ENCODE measurements at places on chromosomes 1 and 21. TPM values are rescaled to one million over a fixed set of nuclear protein-coding genes. Genes with fewer than 3 reads are reported as not detected.

HSF2BP gene
- total RNA-seq, result 1.4 TPM

RGS13 gene
- 4.4 TPM for total RNA-seq

TBX19 gene
- 1.2 TPM for total RNA-seq

PROX1 gene
- total RNA-seq, result 15.7 TPM

CYP4A22 gene
- 2.6 TPM for total RNA-seq

OR2M3 gene
- not detected for total RNA-seq

TMEM234 gene
- total RNA-seq, result 11.9 TPM

KCNT2 gene
- total RNA-seq, result 8.1 TPM

OR2L8 gene
- not detected for total RNA-seq

TCEANC2 gene
- total RNA-seq, result 2.5 TPM

IGSF3 gene
- 27.2 TPM for total RNA-seq

LCE2C gene
- total RNA-seq, result not detected

LAD1 gene
- 64.2 TPM for total RNA-seq

TMPRSS15 gene
- 0.07 TPM for total RNA-seq

VHLL gene
- not detected for total RNA-seq

MYOG gene
- not detected for total RNA-seq

OR2AK2 gene
- not detected for total RNA-seq

AADACL3 gene
- total RNA-seq, result 0.10 TPM

ARHGAP29 gene
- 22.3 TPM for total RNA-seq

EFCAB14 gene
- 76.3 TPM for total RNA-seq

TSPAN1 gene
- 33.4 TPM for total RNA-seq

DAB1 gene
- total RNA-seq, result 37.6 TPM

CD34 gene
- total RNA-seq, result 0.90 TPM

TRIM58 gene
- total RNA-seq, result not detected

RHBDL2 gene
- total RNA-seq, result 0.57 TPM

FBXO2 gene
- 122 TPM for total RNA-seq

KCNA10 gene
- total RNA-seq, result not detected

SIM2 gene
- 0.20 TPM for total RNA-seq

EPHB2 gene
- 11.9 TPM for total RNA-seq

KIF21B gene
- total RNA-seq, result 1.3 TPM

EDN2 gene
- total RNA-seq, result 0.40 TPM

CRB1 gene
- total RNA-seq, result 0.30 TPM

C1QA gene
- 5.9 TPM for total RNA-seq

Measured in hepatocyte (in vitro differentiated cells).